ENCODE measurements at places on chromosomes 16 and 17.

GRCh38 chr16:17329391-17329790, 141.4 kb downstream of the XYLT1 start:
- no peak for DNase-seq

- no peak for DNase-seq
Measured at GRCh38 chr17:36212966-36213365, 2.1 kb downstream of the CCL4L2 start.

GRCh38 chr17:9934331-9934730, 29.3 kb upstream of the RCVRN start:
- no peak for DNase-seq

- DNase-seq, result no peak
Measured at GRCh38 chr17:47862621-47863440, 11.9 kb upstream of the SP6 start.

GRCh38 chr17:69729944-69730343, 315.4 kb downstream of the MAP2K6 start:
- DNase-seq, result no peak

DNA sequence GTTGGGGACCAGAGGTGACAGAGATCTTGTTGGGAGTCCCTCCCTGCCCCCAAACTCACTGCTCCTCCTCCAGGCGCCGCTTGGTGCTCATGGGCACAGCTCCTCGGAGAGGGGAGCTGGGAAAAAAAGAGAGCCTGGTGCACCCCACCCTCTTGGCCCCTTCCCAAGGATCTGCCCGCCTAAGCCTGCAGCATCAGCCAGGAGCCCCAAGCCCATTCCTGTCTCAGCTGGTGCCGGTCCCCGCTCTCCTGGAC, 400 bp downstream of the HCFC1R1 start:
- DNase-seq, result no peak

GRCh38 chr16:59088431-59088830, 354.3 kb upstream of the GOT2 start:
- DNase-seq, result no peak

DNA sequence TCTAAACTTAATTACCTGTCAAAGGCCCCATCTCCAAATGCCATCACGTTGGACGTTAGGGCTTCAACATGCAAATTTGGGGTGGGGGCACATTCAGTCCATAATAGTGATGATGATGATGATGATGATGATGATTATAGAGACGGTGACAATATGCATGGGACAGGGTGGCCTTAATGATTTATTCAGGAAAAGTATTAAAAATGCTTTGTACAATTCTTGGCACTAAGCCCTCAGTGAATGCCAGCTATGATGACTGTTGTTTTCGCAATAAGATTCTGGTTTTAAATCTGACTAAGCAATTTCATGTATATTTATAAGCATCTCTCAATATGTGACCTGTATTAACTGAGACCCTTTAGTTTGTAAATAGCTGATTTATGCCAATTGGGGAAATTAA, 106.3 kb downstream of the C16orf95 start:
- no peak for DNase-seq

DNA sequence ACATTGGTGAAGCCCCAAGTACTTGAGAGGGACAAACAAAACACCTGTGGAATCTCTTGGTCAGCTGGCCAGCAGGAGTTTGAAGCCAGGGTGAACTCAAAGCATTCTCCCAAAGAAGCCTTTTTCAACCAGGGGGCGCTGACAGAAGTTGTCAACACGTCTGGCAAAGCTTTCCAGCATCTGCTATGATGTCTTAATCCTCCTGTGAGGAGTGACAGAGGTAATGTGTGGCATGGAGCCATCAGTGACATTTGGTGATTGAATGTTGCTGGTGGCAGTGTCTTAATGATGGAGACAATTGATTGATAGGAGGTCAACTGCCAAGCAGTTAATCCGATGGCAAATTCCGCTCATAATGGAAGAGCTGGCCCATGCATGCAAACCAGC, 257.6 kb upstream of the HSBP1 start:
- DNase-seq, result no peak

DNA sequence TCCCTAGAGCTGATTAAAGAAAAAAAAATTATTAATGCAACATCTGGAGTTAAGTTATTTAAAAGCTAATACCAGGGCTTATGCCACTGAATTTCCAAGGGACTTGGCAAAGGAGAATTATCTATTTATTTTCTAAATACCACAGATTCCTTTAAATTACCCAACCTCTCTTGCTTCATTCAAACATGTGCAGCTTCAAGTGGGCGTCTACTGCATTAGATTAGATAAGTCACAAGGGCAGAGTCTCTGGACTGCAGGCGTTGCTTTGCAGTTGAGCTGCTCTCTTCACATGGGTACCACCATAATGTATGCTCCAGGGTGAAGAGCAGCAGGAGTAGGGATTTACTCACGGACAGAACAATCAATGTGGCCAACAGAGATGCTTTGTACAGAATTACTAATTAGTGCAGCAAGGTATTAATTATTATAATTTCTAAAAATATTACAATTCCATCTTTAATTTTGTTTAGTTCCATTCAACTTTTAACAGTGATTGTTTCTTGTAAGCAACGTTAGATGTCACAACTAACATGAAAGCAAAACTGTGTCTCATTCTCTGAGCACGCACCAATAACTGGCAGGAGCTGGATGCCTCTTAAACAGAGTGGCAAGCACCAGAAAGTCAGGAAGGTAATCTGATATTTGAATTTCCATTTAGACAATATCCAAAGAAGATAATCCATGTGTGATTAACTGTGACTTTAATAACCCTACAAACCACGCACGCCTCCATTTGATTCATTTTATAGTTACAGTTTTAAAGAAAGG, 214.2 kb downstream of the STX8 start:
- DNase-seq, result no peak

Measured in esophagus squamous epithelium (tissue), 5 donors.